Neural crest cell (in vitro differentiated cells): ENCODE measurements at places on chromosomes 3 and 15.

DNA sequence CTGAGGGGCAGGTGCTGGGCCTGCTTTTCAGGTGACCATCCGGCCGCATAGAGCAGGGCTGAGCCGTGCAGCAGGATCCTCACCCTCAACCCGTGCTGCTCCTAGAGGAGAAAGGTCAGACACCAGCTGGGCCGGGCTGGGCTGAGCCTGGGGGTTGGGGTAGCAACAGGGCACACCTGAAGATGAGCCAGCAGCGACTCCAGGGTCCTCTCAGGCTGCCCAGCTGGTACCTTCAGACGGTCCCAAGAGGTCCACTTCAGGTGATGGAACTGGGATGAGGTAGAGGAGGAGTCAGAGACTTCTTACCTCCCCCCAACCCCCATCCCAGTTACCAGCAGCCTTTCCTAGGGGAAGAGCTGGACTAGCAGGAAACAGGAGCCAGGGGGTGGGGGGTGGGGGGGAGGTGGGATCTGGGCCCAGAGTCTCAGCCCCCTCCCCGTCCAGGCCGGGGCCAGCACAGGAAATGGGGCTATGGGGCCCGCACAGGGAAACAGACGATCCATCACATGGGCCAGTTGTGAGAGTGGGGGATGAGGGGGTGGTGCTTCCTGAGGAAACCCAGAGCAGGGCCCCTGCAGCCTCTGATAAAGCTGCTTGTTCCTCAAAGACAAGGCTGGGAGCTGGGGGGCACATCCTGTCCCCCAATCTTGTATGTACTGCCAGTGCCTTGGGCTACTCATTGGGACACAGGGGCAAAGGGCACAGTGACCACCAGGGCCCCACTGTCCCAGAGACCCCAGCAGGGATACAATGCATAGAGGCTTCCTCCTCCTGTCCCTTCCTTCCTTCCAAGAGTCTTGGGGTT lies 3.0 kb downstream of the INKA1 start:
- peak; percentile 46 for DNase-seq

GRCh38 chr15:29835301-29835700 lies 13.0 kb upstream of the TJP1 start:
- DNase-seq: no peak

DNA sequence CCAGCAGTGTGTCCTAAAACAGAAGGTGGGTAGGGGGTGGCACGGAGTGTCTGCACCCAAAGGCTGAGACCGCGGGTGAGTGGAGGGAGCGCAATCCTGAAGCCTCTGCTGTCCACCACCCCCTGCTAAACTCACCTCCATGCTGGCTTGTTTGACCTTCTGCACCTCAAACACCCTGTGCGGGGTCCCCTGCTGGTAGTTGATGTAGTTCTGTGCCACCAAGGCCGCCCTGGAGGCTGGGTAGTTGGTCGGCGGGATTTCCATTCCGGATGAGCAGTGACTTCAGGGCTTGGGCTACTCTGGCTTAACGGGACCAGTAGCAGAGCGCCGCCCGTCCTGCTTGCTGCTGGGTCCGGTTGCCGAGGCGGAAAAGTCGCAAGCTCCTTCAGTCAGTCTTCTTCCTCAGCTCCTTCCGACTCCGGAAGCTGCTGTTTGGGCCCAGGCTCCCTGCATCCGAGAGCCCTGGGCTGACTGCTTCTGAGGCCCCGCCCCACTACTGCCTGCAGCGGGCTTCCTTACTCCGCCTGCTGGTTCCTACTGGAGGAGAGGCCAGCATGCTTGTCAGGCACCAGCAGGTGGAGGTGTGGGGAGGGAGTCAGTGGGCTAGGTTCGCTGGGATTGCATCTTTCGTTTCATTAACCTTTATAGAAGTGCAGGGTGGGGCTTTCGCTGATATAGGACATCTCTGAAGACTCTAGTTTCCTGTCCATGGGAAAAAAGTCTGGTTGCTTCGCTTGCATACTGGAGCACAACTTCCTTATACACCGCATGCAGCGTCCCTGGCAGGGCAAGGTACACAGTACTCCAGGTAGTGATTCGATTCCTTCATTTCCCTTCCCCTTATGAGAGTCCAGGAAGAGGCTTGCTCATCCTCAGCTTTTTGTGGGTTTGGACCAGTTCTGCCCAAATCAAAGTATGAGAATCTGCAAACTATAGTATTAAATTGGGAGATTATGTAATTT lies at the start of gene LXN:
Gene LXN (minus strand): TSS at position 434 of the 962 bp plus-strand sequence. CDS start 170 bp downstream, at position 264.
- DNase-seq: peak; percentile 61

GRCh38 chr3:16140116-16140893 lies 34.2 kb upstream of the GALNT15 start:
- no peak for DNase-seq

- DNase-seq: no peak
Measured at GRCh38 chr3:144921710-144922109, 950.1 kb downstream of the DIPK2A start.

GRCh38 chr15:51971032-51971374 lies 575 bp downstream of the LEO1 start:
- no peak for DNase-seq

DNA sequence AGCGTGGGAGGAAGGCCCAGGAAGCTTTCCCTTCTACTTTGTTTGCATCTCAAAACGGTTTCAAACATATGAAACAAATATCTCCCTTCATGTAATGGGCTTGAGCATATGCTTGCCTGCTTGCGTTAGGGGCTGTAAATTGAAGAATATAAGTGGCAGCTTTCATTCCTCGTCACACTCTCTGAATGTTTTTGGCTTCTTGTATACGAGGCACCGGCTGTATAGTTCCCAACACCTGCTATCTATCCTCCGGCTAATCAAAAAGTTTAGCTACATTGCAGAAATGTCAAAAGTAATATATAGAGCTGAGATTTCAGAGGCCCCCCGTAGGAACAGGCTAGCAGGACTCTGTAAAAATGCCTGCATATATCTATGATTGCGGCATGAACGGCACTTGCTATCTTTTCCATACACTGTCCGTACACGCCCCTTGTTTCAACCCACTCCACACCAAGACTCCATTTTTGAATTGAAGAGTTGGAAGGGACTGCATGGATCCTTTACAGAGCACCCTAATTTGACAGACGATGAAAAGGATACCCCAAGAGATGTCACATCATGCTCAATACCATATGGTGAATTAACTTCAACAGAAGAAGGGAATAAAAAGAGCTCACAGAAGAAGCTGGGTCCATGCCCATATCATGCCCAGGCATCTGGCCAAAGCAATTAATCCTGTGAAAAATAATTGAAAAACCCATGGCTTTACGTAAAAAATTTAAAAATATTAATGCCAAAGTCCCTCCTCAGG lies 2.5 kb downstream of the MASP1 start:
- DNase-seq: no peak

GRCh38 chr3:194204042-194204987 lies 68.4 kb downstream of the HES1 start:
- no peak for DNase-seq

DNA sequence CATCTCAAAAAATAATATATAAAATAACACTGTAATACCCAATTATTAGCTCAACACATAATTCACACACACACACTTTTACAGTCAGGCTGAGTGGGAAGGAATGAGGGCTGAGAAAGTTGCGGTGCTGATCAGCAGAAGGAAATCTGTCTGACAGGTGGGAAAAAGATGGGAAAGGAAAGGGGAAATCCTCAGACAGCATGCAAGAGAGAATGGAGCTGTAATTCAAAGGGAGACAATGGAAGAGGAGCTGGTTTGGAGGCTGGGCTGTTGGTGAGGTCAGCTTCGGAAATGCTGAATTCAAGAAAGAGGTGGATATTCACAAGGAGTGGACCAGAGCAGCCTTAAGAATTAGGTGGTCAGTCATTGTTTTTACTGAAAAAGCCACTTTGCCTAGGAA lies 121.6 kb upstream of the LMOD3 start:
- no peak for DNase-seq

DNA sequence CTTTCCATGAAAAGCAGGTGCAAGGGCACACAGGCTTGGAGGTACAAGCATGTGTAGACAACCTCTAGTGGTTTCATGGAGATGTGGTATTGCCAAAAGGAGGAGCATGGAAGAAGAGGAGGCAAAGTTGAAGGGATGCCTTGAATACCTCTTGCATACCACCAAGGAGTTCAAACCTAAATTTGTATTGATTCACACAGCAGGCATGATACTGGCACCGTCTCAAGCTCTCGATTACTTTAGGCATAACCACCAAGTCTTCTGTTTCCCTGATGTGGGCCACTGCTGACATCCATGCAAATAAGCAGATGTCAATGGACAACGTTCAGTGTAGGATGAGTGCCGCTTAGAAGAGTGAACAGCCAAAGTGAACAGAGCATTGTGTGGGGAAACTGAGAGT lies 87.1 kb downstream of the SCN11A start:
- DNase-seq: no peak

GRCh38 chr3:40800343-40800742 lies 275.6 kb downstream of the ZNF621 start:
- no peak for DNase-seq

- DNase-seq: no peak
Measured at GRCh38 chr3:33057320-33058298, 39.3 kb downstream of the GLB1 start.

- DNase-seq: no peak
Measured at GRCh38 chr3:9818666-9819335, 8.7 kb downstream of the TTLL3 start.

- DNase-seq: no peak
Measured at GRCh38 chr15:64623347-64623996, 151.9 kb downstream of the RBPMS2 start.

- DNase-seq: peak; percentile 91
Measured at GRCh38 chr3:49469936-49470713, at the start of gene DAG1. Gene DAG1 (plus strand): TSS chr3:49470267. CDS start chr3:49510535, 40,268 bp downstream.

GRCh38 chr3:151307583-151308488 lies 8.8 kb downstream of the GPR87 start:
- DNase-seq: no peak

GRCh38 chr15:65344214-65344913 lies 33.4 kb downstream of the IGDCC3 start:
- DNase-seq: no peak

DNA sequence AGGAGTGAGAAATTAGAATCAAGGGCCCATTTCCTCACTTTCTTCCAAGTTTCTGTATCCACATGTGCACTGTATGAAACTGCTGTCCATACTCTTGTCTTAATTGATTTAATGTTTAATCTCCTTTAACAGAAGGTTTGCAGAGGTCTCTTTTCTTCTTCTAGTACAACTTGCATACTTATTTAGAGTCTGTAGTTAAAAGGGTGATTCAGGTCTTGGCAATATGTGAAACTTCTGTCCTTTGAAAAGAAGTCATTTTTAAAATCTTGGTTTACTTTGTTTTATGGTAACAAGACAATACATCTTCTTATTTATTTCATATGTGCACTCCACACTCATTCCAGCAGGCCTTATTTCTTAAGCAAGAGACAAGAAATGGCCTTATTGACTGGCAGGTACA lies 25.8 kb downstream of the TMEM45A start:
- DNase-seq: no peak

- no peak for DNase-seq
Measured at GRCh38 chr3:127217596-127218453, 24.9 kb downstream of the PRR23E start.

- peak; percentile 57 for DNase-seq
Measured at GRCh38 chr15:74799856-74800558, 12.6 kb upstream of the LMAN1L start.

- DNase-seq: peak; percentile 50
Measured at GRCh38 chr15:45635191-45635638, 386 bp downstream of the SQOR start.
